ENCODE measurements at places on chromosomes 7 and 10.
A peak's percentile ranks its signal among the peaks of the same experiment; 100 is the strongest.

GRCh38 chr7:135774284-135774683 lies 25.7 kb upstream of the FAM180A start:
- peak; percentile 27 for DNase-seq

GRCh38 chr7:6015917-6016652 lies 7.0 kb downstream of the AIMP2 start:
- DNase-seq, result no peak

DNA sequence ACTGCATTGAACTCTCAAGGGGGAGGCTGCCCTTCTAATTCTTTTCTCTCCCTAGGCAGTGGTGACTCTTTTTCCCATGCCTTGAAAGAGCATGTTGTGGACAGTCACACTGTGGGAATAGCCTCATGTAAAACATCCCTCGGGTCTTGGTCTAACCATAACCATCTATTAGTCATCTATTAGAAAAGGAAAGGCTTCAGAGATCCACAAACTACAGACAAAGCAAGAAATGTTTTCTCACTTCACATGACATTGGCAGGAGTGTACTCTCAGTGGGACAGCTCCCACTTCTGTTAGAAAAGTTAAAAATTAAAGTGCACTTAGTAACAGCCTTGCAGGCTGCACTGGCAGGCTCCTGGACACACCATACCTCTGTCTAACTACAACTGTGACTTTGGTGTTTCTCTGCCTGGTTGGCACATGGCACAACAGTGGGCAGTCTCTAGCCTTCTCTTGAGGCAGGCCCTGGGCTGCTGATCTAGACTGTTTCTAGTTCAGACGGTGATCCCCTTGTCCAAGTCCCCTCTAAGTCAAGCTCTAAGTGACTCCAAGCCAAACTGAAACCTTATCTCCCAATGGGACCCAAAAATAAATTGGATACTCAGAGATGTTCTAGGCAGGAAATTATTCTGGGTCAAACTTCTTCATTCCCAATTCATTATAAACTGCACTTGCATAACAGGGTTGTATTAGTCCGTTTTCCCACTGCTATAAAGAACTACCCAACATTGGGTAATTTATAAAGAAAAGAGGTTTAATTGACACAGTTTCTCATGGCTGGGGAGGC lies 57.9 kb upstream of the ITGB1 start:
- DNase-seq, result no peak

GRCh38 chr7:1569440-1569832 lies 396 bp downstream of the PSMG3 start:
- no peak for DNase-seq

DNA sequence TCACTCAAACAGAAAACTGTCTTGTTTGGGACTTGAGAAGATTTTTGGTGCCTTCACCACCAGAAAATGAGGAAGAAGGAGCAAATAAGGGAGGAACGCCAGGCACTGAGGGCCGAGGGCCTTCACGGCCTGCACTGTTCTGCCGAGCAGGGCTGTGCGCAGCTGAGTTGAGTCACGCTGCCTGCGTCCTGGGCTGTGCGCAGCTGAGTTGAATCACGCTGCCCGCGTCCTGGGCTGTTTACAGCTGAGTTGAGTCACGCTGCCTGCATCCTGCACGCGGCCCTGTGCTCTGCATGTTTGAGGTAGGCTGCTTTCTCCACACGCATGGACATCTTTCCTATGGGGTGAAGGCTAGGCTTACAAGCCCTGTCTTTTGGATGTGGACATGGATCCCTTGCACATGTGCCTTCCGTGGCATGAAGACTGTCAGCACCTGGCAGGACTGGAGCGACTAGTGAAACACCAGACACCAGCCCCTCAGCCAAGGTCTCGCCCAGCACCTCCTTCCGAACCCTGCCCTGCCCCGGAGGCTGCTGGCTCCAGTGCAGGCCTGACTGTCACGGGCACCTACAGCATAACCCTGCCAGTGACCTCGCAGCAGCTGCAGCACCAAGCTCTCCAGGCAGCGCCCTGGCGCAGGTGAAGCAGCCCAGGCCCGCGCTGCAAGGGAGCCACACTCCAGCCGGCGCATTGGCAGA lies 96.7 kb downstream of the HTR5A start:
- DNase-seq, result peak; percentile 77

DNA sequence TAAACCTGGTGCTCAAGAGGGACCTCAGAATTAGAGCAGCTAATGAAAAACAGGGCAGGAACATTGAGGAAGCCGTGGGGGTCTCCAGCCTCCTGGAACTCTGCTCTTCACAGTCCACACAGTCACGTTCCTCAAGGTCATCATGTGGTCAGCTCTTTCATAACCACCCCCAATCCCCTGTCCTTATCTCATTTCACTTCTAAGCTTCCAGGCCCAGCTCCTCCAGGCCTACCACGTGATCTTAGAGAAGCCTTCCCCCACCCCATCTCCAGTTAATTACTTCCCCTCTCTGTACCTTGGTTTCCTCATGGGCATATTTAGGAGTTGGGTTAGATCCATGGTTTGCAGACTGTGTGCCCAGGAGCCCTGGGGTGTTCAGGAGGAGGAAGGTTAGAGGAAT lies 106.4 kb upstream of the TCF7L2 start:
- DNase-seq, result no peak

DNA sequence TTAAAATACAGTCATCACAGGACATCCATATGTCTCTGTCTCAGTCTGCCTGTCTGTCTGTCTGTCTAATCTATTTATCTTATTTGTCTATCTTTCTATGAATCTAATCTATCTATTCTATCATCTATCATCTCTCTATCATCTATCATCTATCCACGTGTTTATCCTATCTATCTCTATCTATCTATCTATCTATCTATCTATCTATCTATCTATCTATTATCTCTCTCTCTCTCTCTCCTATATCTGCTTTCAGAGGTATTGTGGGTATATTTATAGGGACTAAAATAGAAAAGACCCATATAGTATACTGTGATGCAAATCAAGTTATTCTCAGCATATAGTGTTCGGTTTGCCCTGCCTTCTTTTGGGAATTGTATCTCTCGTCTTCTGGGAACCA lies 167.5 kb downstream of the VPS50 start:
- no peak for DNase-seq

- no peak for DNase-seq
Measured at GRCh38 chr10:84356928-84357327, 28.5 kb downstream of the CCSER2 start.

DNA sequence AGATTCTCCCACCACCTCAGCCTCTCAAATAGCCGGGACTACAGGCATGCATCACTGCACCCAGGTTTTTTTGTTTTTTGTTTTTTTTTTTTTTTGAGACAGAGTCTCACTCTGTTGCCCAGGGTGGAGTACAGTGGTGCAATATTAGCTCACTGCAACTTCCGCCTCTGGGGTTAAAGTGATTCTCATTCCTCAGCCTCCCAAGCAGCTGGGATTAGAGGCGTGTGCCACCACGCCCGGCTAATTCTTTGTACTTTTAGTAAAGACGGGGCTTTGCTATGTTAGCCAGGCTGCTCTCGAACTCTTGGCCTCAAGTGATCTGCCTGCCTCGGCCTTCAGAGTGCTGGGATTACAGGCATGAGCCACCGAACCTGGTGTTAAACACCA lies 107.5 kb upstream of the KIF5B start:
- no peak for DNase-seq

GRCh38 chr7:132108563-132108962 lies 467.7 kb downstream of the PLXNA4 start:
- DNase-seq, result no peak

GRCh38 chr7:32611201-32612099 lies 116.2 kb downstream of the AVL9 start:
- DNase-seq, result no peak

Measured in pulmonary artery endothelial cell (primary cell).